ENCODE measurements at places on chromosomes 4 and X.

GRCh38 chr4:24369507-24370029 is 214.8 kb downstream of the DHX15 start:
- no peak for DNase-seq

GRCh38 chr4:74037076-74037955 is 1.2 kb downstream of the CXCL3 start:
- no peak for DNase-seq

GRCh38 chrX:69948276-69948797 is 101.4 kb downstream of the AWAT2 start:
- DNase-seq = no peak

- DNase-seq = no peak
Observed at GRCh38 chr4:116668190-116668589, 417.2 kb downstream of the TRAM1L1 start.

GRCh38 chrX:149453906-149454822 is 50.9 kb downstream of the IDS start:
- no peak for DNase-seq

GRCh38 chrX:107454302-107454701 is 4.8 kb downstream of the FRMPD3 start:
- DNase-seq = no peak

- no peak for DNase-seq
Observed at GRCh38 chrX:118961866-118962560, 12.4 kb upstream of the LONRF3 start.

DNA sequence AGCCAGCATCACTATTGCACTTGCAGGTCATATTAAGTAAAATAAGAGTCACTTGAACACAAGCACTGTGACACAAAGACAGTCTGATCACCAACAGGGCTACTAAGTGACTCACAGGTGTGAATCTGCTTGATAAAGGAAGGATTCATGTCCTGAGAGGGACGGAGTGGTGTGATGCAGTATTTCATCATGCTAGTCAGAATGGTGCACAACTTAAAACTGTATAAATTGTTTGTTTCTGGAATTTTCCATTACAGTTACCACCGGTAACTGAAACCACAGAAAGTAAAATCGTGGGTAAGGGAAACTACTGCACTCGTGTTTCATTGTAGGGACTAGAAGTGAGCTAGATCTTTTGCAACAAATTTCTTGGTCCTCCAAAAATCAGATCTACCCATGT is 109.7 kb downstream of the ELOVL6 start:
- peak; percentile 31 for DNase-seq

DNA sequence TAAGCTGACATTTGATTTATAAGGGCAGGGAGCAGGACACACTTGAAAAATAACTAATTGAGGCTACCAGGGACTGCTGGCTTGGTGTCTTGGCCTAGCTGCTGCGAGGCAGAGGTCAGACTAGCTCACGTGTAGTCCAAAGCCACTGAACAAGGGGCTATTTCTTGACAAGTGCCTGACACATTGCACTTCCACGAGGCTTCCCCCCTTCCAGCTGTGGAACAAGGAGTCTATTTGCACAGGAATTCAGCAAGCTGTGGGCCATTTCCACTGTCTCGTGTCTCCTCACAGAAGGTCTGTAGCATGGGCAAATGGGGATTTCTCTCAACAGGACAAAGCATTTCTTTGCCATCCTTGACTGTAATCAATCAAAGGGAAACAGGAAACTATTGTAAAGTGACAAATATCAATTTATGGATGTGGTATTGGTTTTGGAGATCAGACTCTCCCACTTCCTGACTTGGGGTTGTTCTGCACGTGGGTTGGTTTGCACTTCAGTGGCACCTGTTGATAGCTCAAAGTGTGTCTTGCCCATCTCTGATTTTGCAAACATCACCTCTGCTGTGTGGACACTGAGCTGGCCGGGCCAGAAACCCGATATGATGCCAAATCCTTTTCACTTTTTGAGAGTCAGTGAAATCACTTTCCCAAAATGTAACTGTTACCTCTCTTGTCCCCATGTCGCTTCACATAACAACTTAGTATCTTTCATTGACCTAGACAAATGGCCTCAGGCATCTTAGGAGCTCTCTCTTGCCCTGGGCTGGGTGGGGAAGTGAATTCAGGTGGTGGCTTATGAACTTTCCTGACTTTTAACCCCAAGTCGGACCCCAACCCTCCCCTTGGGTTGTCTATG is 107.4 kb upstream of the MAMLD1 start:
- DNase-seq = no peak

- no peak for DNase-seq
Observed at GRCh38 chr4:98614662-98615061, 43.7 kb downstream of the TSPAN5 start.

- no peak for DNase-seq
Observed at GRCh38 chr4:7612311-7612897, 177.7 kb upstream of the PSAPL1 start.

- no peak for DNase-seq
Observed at GRCh38 chr4:13484749-13485221, 645 bp upstream of the RAB28 start.

DNA sequence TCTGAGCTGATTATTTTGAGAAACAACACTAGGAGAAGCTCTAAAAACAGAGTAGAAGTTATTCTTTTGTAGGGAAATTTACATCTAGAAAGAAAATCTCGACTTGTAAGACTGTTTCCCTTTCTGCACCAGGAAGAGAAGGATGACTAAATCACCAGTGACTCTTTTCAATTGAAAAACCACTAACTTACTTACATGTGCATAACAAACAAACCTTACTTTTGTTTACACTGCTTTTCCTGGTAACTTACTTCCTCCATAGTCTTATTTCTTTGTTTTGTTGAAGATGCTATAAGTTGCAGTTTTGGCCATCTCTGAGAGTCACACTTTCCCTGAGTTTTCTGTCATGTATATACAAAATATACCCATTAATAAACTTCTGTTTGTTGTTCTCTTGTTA is 293.6 kb upstream of the FAT4 start:
- DNase-seq = no peak

DNA sequence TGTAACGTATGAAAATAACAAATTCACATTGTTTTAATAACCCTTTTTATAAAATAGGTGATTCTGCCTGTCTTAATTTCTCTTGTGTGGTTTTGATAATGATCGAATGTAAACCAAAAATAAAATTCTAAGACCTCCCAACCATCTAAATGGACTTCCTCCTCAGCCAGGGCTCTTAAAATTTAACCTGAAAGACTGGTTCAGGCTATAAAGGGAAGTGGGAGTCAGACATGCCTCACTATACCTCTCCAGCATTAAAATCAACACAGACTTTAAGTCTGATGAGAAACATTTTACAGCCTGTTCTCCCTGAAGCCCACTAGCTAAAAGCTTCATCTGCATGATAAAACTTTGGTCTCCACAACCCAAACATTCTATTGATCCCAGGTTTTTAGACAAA is 97.6 kb upstream of the STIM2 start:
- no peak for DNase-seq

DNA sequence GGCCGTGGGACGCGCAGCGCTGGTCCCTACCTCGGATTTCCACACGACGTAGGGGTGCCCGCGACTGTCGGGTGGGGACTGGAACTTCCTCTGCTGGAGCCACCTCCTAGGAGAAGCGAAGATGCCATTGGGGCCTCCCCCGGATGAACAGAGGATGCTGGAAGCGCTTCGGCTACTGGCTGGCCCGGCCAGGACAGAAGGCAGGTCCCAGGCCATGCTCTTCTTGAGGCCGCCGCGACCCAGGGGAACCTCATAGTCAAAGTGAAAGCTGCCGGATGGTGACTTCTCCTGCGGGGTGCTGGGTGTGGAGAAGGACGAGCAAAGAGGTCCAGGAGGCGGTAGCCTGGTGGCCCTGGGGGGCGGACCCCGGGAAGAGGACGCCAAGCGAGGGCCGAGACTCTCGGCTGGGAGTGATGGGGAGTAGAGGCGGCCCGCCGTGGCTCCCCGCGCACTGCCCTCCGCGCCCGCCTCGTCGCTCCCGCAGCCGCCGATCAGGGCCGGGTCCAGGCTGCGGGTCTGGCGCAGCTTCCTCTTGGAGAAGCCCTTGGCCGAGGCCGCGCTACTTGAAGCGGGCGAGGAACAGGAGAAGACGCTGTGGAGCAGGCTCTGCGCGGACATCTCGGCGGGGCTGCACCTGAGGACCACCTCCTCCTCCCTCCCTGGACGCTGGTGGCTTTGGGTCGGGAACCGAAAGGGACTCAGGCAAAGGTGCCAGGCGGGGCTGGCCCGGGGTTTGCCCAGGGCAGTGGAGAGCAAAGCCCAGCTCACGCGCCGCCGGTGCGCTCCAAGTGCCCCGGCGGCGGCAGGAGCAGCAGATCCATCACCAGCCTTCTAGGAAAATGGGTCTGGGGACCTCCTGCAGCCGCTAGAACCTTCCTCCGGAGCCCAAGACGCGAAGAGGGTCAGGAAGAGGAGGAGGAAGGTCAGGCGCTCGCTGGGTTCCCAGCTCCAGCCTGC is 1.2 kb downstream of the ARHGAP6 start:
- no peak for DNase-seq

DNA sequence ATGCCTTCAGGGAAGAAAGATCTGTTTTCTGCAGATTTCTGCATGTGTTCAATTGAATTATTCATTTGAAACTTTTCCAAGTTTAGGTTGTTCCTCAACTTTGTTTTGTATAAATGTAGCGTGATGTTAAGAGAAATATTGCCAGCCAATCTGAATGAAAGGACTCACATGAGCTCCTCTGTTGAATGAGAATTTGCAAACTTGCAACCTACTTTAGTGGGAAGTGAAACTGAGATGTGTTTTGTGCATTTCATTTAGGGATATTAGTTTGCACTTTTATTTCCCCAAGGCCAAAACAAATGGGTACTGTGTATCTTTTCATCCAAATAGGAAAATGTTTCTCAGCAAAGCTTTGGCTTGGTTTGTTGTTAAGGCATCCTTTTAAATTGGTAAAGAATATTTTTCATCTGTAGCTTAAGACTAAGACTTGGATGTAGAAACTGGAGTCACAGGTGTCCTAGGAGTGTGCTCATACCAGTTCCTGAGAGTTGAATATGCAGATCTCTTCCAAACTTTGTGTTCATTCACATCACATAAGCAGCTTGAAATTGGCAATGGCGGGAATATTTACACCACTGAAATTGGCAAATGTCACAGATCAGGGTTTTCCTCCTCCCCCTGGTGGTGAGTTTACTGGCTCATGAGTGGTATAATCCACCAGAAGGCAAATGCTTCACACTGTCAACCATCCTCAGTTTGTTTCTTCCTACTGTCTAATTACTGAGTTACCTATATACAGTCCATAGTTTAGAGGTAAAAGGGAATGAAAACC is 193.6 kb upstream of the BANK1 start:
- DNase-seq = no peak

- DNase-seq = no peak
Observed at GRCh38 chrX:132482632-132483031, 6.2 kb downstream of the MBNL3 start.

DNA sequence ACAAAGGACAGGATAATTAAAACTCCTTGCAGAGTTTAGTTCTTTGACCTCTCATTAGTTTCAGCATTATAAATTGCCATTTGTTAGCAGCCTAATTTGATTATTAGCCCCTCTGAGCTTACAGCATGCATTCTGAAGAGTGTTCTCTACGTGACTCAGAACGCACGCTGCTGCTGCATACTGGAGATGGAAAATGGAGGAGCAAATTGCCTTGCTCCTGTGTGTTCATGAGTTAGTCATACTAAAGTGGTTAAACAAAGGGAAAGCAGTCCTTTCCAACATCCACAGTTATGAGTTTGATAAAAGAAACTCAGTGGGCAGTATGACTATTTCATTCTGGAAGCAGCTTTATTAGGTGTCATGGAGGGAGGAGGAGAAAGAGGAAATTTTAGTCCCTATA is 922.5 kb downstream of the RPA4 start:
- DNase-seq = no peak

DNA sequence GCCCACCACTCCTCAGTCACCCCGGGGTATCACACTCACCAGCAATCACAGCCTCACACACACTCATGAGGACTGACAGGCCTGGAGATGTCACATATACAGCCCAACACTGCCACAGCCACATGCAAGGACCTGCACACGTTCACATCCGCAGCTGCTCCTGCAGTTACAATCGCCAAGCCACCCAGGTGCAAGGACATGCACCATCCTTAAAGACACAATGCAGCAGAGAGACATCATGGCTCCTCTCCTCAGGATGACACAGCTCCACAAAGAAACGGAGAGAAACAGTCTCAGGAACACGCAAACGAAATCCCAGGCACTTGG is 1.1 kb downstream of the PCSK1N start:
- DNase-seq = no peak

- DNase-seq = no peak
Observed at GRCh38 chr4:4729206-4729605, 130.3 kb upstream of the MSX1 start.
